ENCODE measurements at places on chromosomes 5 and 9.

DNA sequence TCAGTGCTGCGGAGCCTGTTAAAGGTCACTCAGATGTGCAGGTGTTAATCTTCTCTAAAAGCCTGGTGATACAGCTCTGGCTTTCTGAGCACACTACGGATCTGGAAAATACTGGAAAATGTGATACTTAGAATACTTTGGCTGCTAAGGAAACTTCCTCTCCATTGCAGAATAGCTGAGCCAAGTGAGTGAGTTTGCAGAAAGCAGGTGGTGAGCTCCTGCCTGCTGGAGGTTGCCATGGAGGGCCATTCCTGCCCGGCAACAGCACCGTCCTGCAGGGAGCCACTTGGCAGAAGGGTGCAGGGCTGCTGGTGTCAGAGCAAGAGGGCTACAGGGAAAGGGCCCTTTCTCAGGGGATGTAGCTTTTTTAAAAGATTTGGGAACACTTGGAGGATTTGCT is 40.7 kb downstream of the SECISBP2 start:
- DNase-seq = peak; percentile 68

DNA sequence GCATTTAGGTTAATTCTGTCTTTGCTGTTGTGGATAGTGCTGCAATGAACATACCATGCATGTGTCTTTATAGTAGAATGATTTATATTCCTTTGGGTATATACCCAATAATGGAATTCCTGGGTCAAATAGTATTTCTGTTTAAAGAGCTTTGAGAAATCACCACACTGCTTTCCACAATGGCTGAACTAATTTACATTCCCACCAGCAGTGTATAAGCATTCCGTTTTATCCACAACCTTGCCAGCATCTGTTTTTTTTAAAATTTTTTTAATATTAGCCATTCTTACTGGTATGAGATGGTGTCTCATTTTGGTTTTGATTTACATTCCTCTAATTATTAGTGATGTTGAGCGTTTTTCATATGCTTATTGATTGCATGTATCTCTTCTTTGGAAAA is 15.5 kb upstream of the TARS1 start:
- no peak for DNase-seq

- no peak for DNase-seq
Measured at GRCh38 chr5:160525471-160526261, 104.0 kb downstream of the PTTG1 start.

DNA sequence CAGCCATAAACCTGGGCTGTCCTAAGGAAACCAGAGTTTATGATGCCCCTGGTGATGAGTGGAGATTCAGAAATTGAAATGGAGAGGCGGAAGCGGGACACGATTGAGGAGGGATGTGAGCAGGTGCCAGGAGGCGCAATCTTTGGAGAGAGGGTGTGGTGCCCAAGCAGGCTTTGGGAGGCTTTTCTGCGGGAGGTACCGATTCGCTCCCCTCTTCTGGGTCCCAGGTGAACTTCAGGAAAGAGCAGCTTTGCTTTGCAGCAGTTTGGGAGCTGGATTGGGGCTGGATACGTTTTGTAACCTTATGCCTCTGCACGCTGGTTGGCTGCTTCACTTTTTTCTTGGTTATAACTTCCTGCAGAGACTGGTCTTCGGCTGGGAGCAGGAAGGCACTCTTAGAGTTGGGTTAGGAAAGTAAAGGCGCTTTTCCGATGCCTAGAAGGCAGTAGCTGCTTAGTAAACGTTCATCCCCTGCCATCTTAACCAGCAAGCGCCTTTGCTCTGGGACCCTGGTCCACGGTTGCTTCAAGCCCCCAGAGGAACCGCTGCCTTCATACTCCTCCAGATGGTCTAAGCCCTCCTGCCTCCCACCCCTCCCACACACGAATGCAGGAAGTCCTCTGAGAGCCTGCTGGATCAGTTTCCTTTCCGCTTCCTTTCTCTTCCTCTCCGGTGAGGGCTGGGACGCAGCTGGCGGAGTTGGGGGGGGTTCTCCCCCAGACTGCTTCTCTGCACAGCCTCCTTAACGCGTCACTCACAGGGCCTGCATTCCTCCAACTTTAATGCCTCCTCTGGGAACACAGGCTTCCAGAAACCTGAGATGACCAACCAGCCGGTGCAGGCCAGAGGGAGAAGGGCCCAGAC is 15.2 kb upstream of the NEK6 start:
- no peak for DNase-seq

DNA sequence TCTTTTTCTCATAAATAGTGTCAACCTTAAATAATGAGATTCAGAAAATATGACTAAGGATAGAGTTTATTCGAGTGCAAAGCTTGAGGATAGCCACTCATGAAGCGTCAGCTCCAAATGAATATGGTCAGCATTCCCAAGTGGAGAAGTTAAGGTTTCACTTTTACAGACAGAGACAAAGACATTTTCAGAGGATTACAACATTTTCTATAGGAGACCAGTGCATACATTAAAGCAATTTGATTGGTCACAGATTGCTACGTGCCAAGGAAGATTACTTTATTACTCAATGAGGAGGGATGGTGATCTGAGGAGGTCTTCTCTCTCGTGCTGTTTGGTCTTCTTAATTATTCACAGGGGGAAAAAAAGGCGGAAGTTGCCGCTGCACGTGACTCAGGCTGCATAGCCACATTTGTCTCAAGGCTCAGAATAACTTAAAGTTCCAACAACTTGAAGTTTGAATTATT is 60.1 kb upstream of the SPATA31C2 start:
- no peak for DNase-seq

DNA sequence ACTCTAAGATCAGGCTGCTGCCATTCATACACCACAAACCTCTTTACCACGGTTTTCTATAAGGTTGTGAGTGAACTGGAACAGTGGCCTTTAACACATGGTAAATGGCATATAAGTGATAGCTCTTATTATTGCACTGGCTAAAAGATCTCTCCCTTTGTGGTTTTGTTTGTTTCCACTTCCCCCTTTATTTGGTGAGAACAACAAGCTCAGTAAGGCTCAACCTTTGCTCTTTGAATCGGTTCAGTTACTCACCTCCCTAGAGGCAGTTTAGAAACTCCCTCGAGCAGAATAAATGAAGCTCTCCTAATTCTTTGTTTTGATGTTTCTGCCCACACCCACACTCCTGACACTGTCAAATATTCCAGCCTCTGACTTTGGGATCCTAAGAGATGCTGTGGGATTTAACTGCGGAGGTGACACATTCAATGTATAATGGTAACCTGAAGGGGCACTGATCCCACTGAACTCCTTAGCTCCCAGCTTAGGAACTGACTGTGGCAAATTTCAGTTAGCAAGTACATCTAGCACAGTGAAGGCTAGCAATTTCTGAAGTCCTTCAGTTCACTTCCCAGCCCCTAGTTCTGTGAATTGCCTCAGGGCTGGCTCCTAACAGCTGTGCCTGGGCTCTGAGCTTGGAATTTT is 22.5 kb upstream of the RAD23B start:
- DNase-seq = no peak

DNA sequence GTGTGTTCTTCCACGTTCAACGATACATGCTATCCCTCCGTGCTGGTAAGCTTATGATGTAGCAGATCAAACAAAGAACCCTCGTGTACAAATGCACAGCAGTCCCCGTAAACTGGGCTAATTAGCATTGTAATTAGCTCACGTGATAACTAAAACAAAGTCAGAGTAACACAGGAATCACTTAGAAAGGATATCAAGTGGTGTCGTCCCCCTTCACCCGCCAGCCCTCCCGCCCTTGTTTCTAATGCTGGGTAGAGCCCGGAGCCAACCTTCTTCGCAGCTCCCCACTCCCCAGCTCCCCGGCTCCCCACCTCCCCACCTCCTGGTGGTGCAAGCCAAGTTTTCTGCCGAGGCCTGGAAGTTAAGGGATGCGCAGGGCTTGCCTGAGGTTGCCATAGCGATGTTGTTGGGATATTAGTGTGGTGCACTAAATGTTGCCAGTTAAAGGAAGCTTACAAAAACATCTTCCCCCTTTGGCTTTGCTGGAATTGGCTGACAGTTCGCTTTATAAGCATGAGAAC is 357.9 kb upstream of the CCNH start:
- DNase-seq = no peak

DNA sequence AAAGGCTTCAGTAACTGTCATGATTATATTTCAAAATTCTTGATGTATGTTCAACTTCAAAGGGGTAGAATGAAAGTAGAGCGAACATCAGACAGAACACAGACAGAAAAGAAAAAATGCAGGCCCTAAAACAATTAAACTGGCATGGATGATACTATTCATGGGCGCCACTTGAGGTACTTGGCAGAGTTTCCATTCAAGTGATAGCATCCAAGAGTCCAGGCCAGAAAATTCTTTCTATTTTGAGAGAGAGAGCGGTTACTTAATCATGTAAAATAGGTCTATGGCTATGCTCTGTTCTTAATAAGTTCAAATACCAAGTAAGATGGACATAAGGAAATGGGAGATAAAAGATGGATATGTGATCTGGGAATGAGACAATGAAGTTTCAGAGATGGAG is 21.4 kb upstream of the PRR16 start:
- no peak for DNase-seq

- DNase-seq = no peak
Measured at GRCh38 chr5:42994555-42995359, 45.4 kb downstream of the ANXA2R start.

Measured in NCI-H146 (cell line).